ENCODE measurements at places on chromosomes 3 and 15.

DNA sequence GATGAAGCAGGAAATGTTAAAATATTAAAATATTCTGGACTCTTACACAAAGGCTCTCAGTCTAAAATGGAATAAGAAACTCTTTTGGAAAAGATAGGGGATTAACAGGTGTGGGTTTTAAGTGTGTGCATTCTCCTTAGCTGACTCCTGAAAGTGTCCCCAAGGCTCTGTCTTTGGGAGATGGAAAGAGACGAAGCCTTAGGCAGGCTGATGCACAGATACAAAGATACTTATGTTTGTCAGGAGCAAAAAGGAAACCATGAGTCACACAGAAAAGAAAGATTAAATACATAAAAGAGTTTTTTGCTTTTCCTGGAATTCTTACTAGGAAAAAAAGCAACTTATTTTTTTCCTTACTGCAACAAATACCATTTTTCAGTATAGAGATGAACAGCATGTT lies 23.8 kb upstream of the ABI3BP start:
- DNase-seq = no peak

GRCh38 chr3:10432156-10432845 lies 73.1 kb downstream of the ATP2B2 start:
- DNase-seq = no peak

GRCh38 chr15:66491846-66492245 lies 5.7 kb downstream of the SNAPC5 start:
- DNase-seq = no peak

DNA sequence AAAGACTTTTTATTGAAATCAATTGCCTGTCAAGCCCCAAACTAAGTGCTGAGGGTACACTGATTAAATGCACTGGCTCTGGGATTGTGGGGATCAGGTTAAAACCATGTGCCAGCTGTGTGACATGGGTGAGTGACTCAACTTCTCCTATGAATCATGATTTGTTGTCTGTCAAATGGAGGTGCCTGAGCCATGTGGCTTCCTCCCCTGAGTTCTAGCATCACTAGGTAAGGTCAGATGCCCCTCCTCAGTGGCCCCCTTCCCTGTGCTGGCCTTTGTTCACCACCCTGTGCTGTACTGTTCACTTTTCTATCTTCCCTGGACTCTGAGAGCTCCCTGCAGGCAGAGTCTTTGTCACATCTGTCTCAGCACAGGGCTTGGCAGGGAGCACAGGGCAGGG lies 43.6 kb upstream of the ATP2B2 start:
- DNase-seq = no peak

DNA sequence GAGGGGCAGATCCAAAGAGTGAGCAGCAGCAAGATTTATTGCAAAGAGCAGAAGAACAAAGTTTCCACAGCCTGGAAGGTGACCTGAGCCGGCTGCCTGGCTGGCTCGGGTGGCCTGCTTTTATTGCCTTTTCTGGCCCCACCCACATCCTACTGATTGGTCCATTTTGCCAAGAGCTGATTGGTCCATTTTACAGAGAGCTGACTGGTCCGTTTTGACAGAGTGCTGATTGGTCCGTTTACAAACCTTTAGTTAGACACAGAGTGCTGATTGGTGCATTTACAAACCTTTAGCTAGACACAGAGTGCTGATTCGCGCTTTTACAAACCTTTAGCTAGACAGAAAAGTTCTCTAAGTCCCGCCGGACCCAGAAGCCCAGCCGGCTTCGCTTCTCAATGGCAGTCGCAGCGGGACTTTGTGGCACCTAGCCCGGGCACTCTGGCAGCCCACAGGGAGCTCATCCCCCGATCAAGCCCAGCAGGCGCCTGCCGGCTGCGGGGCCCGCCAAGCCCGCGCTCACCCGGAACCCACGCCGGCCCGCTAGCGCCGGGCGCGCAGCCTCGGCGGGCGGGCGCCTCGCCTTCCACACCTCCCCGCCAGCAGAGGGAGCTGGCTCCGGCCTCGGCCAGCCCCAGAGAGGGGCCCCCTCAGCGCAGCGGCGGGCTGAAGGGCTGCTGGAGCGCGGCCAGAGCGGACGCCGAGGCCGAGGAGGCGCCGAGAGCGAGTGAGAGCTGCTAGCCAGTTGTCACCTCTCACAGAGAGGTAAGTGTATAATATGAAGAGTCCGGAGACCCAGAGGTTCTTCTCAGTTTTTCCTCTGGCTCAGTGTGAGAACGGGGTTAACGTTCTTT lies 339.2 kb downstream of the CHL1 start:
- DNase-seq = no peak

GRCh38 chr3:195131176-195131575 lies 139.8 kb downstream of the XXYLT1 start:
- DNase-seq = no peak

GRCh38 chr3:183318877-183319276 lies 65.8 kb downstream of the B3GNT5 start:
- no peak for DNase-seq

- no peak for DNase-seq
These were observed 62.2 kb downstream of the SLC15A2 start for GRCh38 chr3:121956363-121956762.

Data from T-helper 1 cell (primary cell).